ENCODE measurements at places on chromosomes 5 and 9.

- no peak for DNase-seq
These were observed 23.4 kb downstream of the SFXN1 start for GRCh38 chr5:175501759-175502158.

DNA sequence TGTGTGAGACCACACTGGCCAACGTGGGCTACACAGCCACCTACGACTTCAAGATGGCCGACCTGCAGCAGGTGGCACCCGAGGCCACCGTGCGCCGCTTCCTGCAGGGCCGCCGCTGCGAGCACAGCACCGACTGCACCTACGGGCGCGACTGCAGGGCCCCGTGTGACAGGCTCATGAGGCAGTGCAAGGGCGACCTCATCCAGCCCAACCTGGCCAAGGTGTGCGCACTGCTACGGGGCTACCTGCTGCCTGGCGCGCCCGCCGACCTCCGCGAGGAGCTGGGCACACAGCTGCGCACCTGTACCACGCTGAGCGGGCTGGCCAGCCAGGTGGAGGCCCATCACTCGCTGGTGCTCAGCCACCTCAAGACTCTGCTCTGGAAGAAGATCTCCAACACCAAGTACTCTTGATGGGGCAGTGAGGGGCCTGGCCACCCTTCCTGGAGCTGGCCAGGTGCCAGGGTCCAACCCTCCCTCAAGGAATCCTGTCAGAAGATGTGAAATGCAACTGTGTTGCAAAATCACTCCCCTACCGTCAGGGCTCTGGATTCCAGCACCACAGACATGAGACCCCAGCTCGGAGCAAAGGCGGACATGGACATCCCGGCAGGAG is 11.1 kb downstream of the DIPK1B start:
- no peak for DNase-seq

- no peak for DNase-seq
These were observed 2.7 kb upstream of the ADAM19 start for GRCh38 chr5:157578079-157578780.

GRCh38 chr5:90873033-90873517 is 314.5 kb downstream of the ADGRV1 start:
- no peak for DNase-seq

GRCh38 chr5:38467353-38468040 is 88.9 kb downstream of the LIFR start:
- no peak for DNase-seq
